ENCODE measurements at places on chromosomes 5 and 9.

GRCh38 chr5:35129921-35130485 lies 82.3 kb upstream of the AGXT2 start:
- peak; percentile 26 for DNase-seq

GRCh38 chr9:85262333-85262732 lies 479.4 kb downstream of the AGTPBP1 start:
- no peak for DNase-seq

DNA sequence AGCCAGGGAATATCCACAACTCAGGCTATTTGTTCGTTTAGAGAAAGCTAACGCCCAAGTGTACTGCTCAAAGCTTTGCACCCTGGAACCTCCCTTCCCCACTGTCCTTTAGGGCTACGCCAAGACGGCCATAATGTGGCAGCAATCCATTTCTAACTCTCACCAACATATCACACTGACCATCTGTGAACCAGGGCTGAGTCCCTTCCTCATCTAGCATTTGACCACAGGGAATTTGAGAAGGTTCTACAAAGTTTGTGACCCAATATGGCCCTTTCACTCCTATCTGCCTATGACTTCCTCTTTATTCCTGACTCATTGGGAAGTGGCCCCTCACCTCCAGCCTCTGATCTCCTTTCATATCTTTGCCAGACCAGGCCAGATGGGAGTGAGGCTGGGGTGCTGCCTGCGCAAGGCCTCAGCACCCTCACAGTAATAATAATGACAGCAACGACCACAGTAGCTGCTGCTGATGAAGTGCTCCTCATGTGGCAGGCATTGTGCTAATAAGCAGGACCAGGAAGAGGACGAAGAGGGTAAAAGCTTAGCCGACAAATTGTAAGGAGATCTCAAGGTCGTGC lies 9.3 kb upstream of the ARAP3 start:
- DNase-seq: no peak

- DNase-seq: no peak
Measured at GRCh38 chr5:125327676-125328075, 581.2 kb upstream of the ZNF608 start.

GRCh38 chr9:125538092-125538473 lies 168.9 kb downstream of the MAPKAP1 start:
- DNase-seq: no peak

GRCh38 chr9:115391168-115391825 lies 273.3 kb upstream of the TNC start:
- no peak for DNase-seq

GRCh38 chr5:97135868-97136267 lies 6.5 kb downstream of the LIX1 start:
- DNase-seq: no peak

DNA sequence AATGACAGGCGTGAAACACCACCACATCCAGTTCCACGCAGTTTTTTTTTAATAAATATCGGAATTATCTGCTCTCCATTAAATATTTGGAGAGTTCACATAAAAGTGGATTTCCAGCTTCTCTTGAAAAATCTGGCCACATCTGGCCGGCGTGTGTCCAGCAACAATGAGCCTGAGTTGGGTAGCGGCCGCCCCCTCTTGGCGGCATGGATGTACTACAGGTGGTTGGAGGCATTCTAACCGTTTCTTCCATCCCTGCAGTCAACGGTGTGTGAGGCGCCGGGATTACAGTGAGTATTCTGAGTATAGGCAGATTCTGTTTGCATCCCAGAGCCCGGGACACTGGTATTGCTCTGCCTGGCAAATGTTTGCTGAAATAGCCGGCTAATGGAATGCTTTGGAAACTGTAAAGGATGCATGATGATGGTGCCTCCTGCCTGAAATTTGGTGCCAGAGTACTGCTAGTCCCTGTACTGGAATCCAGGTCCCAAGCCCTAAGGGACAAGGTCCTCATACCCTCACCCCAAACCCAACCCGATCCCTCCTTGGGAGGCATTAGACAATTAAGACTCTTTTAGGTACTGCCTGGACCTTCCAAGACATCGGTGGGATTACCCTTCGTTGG lies 13.6 kb upstream of the GM2A start:
- DNase-seq: peak; percentile 71

- DNase-seq: no peak
Measured at GRCh38 chr9:3768712-3769457, 243.1 kb upstream of the RFX3 start.

- DNase-seq: no peak
Measured at GRCh38 chr5:16934123-16934522, 2.0 kb downstream of the MYO10 start.

- DNase-seq: no peak
Measured at GRCh38 chr5:80156156-80156555, 99.7 kb downstream of the SERINC5 start.

- DNase-seq: no peak
Measured at GRCh38 chr5:167460449-167461020, 830.9 kb upstream of the WWC1 start.

- DNase-seq: no peak
Measured at GRCh38 chr5:90421136-90421535, 11.6 kb upstream of the CETN3 start.

GRCh38 chr9:93084471-93084881 lies 11.5 kb upstream of the CARD19 start:
- peak; percentile 8 for DNase-seq

- DNase-seq: no peak
Measured at GRCh38 chr5:9681706-9682105, 51.6 kb upstream of the TAS2R1 start.

- no peak for DNase-seq
Measured at GRCh38 chr5:82023644-82024043, 51.8 kb downstream of the ATG10 start.

DNA sequence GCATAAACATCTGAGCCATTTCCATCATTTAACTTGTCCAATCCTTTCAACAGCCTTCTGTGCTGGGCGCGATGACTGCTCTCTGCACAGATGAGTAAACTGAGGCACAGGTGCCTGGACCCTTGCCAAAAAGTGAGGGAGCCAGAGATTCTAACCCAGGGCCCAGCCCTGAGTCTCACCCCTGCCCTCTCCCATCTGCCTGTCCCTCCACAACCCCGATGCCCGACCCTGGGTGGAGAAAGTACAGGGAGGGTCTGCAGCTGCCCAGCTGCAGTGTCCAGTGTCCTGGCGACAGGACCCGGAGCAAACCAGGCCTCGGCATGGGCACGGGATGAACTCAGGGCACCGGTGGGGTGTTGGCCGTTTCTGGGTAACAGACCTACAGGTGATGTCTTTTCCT lies 39.6 kb upstream of the CLPTM1L start:
- DNase-seq: no peak

- DNase-seq: no peak
Measured at GRCh38 chr5:13408616-13409015, 535.9 kb downstream of the DNAH5 start.

- DNase-seq: no peak
Measured at GRCh38 chr5:108515517-108516105, 133.7 kb upstream of the FBXL17 start.

DNA sequence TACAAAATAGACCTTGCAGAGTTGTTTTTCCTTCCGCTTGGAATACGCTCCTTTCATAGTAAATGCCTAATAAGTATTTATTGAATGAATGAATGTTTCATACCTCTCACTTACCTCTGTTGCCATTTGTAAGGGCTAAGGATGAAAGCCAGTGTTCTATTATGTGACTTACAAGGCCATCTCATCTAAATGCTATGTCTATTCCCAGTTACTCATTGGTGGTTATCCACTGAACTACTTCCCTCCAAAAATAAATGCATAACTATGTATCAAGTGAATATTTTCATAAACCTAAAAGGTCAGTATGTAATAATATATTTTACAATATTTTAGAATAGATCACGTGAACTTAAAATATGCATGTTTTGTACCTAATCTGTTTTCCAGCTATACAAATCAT lies 670.5 kb upstream of the RGMB start:
- no peak for DNase-seq

GRCh38 chr5:25944786-25945185 lies 1093.6 kb downstream of the CDH9 start:
- DNase-seq: no peak

- no peak for DNase-seq
Measured at GRCh38 chr9:126049088-126049487, 277.5 kb upstream of the MVB12B start.

GRCh38 chr9:93826905-93827544 lies 128.1 kb downstream of the BARX1 start:
- DNase-seq: peak; percentile 16

GRCh38 chr5:52725065-52725746 lies 62.5 kb upstream of the ITGA1 start:
- DNase-seq: peak; percentile 39

DNA sequence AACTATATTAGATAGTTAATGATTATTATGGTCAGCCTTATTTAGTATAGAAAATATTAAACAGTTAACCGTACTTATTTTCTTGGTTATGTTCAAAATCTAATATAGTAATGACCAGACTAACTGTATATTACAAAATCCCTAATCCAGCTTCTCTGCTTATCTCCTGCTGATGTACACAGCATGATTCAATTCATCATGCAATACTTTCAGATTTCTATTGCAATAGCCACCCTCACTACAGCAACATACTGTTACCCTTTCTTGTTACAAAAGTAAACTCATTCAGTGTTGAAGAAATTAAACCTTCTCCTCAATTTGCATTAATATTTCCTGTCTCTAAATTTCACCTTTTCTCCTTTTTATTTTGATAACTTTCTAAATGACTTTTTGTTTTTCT lies 1375.0 kb upstream of the NUDT12 start:
- no peak for DNase-seq

DNA sequence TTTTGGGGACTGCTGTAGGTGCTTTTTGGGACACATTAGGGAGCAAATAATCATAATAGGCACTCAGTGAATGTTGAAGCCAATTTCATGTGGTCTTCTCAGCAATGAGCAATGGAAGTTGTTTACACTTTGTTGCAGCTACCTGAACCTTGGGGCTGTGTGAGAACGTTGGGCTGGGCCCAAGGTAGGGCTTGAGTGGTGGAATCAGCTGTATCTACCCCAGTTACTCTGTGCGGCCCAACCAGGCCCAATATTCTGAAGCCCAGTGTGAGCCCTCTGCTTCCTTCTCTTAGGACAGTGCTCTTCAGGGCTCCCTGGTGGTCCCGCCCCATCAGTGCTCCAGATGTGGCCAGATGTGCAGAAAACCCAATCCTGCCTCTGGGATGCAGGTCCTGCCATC lies 38.4 kb downstream of the MAST4 start:
- DNase-seq: no peak

- no peak for DNase-seq
Measured at GRCh38 chr5:73902327-73903051, 276.5 kb downstream of the ARHGEF28 start.

- no peak for DNase-seq
Measured at GRCh38 chr5:136013559-136013958, 15.2 kb upstream of the TGFBI start.

- DNase-seq: no peak
Measured at GRCh38 chr9:16987026-16987425, 116.6 kb upstream of the BNC2 start.

GRCh38 chr5:76789991-76790581 lies 28.7 kb upstream of the F2RL1 start:
- DNase-seq: no peak

DNA sequence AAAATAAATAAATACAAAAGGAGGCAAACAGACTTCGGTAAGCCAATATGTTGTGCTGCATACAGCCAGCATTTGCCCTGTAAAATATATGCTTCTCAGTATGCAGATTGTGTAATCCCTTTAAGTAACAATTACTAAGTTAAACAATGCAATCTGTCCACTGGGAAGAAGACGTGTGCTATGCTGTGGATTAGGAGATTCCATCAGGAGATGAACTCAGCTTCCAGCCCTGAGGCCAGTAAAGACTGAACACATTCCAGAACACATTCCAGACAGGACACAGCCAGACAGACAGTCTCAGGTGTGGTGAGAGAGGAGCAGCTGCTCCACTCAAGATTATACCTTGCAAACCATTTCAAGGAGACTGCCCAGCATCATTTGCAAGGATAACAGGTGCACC lies 97.8 kb downstream of the MPDZ start:
- no peak for DNase-seq

DNA sequence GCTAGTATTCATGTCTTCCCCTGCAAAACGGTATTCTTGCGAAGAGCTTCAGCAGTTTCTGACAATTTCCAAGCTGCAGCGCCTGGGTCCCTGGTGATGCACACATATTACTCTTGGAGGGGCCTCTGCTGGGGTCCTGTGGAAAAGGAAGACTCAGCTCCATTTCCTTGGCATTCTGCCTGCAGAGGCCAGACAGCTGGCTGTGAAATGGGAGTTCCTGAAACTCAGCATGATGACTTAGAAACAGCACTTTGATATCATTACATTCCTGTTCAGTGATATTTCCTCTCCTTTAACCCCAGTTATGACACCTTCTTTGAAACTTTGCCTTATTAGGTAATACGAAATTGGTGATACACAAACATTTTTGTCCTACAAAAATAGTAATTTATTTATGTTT lies 98.5 kb downstream of the APBA1 start:
- DNase-seq: no peak

DNA sequence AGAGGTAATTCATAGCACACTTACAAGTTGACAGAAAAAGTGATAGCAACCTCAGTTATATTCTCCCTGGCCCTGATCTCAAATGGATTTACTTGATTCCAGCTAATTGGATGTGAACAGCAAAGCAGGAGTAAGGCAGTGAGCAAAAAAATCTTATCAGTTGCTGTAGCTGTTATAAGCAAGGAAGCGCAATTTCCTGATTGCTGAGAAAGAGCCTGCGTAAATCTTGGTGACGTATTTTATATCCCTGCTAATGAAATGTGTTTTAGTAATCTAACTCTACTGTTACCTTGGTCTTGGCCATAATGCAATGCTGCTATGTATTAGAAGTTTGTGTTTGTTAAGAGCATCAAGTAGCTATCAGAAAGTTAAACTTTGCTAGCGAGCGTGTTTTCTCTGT lies 661.2 kb upstream of the SEMA6A start:
- no peak for DNase-seq

GRCh38 chr9:4740388-4740637 lies 689 bp downstream of the AK3 start:
- DNase-seq: no peak

GRCh38 chr9:123453076-123453667 lies 97.2 kb downstream of the CRB2 start:
- no peak for DNase-seq

GRCh38 chr5:173782671-173783101 lies 105.5 kb upstream of the CPEB4 start:
- DNase-seq: no peak

DNA sequence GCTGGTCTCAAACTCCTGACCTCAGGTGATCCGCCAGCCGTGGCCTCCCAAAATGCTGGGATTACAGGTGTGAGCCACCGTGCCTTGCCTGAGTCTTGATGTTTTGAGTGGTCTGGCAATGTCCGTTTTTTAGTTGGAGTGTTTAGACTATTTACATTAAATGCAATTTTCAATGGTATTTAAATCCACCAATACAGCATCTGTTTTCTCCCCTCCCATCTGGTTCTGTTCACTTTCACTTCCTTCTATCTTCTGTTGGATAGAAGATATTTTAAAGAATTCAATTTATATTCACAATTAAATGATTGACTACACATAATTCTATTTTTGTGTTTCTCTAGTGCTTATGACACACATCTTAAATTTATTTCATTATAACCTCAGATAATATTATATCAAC lies 26.0 kb upstream of the PCAT7 start:
- no peak for DNase-seq

All from activated T-cell treated with anti-CD3 and anti-CD28 coated beads, Interleukin-2, amount 50 U/mL, for 1 hour (primary cell).